Heart right ventricle (tissue), 16 donors: ENCODE measurements at places on chromosomes 11 and 22. TPM values are rescaled to one million over a fixed set of nuclear protein-coding genes. Genes with fewer than 3 reads are reported as not detected.

- peak; percentile 98 for DNase-seq
Observed at GRCh38 chr22:38872172-38872830, at the start of gene CBX6. TSS of gene CBX6 (minus strand) at chr22:38872216. CDS start at chr22:38872190, 26 bp downstream.

The SYT8 gene
- polyA plus RNA-seq = not detected

DNA sequence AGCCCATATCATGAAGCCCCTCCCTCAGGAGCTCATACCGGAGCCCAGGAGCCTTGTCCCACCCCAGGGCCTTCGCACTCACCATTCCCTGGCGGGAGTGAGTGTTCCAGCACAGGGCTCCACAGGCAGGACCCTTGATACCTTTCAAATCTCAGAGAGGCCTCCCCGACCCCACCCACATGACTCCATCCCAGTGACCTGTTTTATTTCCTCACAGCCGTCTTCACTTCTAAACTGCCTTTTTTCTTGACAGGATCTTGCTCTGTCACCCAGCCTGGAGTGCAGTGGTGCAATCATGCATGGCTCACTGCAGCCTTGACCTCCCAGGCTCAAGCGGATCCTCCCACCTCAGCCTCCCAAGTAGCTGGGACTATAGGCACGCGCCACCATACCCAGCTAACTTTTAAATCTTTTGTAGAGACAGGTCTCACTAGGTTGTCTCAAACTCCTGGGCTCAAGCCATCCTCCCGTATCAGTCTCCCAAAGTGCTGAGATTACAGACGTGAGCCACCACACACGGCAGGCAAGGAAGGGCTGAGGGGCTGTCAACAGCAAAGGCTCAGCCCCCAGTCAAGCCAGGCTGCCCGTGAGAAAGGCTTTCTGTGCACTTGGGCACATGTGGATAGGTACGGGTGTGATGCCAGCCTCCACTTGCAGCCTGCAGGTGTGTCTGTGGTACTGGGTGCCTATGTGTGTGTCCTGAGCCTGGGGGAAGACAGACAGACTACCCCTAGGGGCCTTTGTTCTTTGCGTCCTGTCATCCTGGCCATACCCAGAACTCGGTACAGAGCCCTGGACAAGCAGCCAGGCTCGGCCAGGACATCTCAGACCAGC lies 9.3 kb downstream of the RPL3 start:
- DNase-seq = no peak

DNA sequence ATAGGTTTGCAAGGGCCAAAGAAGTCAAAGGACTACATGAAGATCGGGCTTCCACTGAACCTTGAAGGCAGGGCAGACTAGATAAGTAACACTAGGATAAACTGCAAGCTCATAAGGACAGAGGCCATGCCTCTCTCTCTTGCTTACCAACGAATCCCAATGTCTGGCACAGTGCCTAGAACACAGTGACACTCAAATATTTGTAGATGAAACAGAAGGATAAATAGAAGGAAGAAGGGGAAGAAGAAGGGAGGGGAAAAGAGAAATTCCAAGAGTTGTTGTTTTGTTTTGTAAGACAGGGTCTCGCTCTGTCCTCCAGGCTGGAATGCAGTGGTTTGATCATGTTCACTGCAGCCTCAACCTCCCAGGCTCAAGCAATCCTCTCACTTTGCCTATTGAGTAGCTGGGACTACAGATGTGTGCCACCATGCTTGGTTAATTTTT lies 26.9 kb downstream of the SIK3 start:
- DNase-seq = peak; percentile 51

- no peak for DNase-seq
Observed at GRCh38 chr11:76400967-76401366, 19.8 kb downstream of the GVQW3 start.

- DNase-seq = no peak
Observed at GRCh38 chr11:57539342-57539741, 1.9 kb downstream of the SMTNL1 start.

The TMPRSS13 gene
- polyA plus RNA-seq = 0.22 TPM

The CCDC157 gene
- polyA plus RNA-seq = 0.88 TPM

The LDHAL6A gene
- polyA plus RNA-seq = not detected

The DNAJB7 gene
- not detected for polyA plus RNA-seq

GRCh38 chr11:61955422-61956135 lies 5.4 kb downstream of the BEST1 start:
- DNase-seq = no peak

DNA sequence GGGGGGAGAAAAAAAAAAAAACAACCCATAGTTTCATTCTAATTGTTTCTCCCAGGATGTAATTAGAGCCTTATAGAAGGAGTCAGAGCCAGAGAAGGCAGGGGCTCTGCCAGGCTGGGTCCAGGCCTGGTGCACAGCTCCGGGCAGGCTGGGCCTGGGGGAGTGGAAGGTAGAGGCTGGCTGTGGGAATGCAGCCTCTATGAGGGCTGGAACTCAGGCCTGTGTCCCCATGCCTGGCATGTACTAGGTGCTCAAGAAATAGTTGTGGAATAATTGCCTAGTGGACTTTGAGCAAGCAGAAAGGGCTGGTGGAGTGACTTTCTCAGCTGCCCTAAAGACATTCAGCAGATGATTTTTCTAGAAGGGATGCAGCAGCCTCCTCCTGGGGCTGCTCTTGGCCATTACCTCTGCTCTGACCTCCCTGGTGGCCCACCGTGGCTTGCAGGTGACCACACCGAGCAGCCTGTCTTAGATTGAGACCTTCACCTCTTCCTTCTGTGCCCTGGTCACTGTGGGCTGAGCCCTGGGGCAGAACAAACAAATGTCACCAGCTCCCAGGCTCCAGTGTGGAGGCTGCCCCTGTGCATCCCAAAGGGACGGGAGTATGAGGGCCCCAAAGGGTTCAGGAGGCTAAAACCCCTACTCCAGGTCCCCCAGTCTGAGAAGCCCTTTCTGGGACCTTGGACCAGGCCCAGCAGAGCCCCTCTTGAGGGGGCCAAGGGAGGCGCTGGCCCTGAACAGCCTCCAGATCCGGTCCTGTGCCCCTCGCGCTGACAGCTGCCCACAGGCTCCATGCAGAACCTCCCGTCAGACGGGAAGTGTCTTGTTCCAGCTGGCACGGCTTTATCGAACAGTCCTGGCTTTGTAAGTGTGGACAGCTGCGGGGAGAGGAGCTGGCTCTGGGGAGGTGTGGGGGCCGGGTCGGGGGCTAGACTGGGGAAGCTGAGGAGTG lies 18.8 kb downstream of the MYEOV start:
- peak; percentile 74 for DNase-seq

The SYT7 gene
- 17.1 TPM for polyA plus RNA-seq

DNA sequence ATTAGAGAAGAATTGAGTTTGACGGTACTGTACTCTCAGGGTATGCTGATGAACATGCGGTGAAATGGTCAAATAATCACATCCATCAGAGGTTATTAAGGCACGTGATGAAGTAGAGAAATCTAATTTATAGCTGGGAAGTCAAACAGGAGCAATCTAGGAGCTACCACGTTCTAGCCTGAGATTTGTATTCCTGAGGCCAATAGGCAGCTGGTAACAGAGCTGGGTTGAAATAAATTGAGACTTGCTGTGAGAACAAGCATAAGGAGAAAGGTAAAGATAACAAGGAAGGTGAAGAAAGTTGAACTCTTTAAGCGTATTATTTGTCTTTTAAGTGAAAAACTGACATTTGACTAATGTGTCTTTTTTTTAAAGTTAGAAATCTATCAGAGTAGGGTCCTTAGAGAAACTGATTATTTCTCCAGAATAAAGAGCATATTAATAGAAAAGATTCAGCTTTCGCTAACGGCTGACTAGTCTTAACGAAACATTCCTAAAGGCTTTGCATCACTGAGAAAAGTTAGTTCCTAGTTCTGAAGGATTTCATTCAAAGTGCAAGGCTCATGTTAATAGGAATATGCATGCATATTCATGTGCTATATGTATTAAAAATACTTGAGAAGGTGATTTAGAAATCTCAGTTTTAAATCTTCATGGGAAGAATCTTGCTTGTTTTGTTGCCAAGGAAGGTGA lies 5.2 kb upstream of the WEE1 start:
- no peak for DNase-seq

The MS4A14 gene
- polyA plus RNA-seq = 2.6 TPM

DNA sequence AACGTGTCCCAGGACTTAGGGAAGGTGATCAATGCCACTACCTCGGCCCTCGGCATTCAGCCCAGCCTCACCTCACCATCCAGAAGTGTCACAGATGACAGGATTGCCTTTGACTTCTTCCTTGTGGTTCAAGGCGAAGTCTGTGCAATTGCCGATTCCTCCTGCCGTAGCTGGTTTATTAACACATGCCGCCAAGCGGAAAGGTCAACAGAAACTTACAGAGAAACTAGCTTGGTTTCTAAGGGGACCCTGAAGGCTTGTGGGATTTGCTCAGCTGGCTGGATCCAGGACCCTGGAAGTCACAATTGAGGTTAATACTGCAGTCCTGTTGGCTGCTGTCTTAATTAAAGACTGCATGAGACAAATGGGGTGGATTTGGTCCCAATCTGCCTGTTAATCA lies 65.6 kb downstream of the SHANK2 start:
- no peak for DNase-seq

GRCh38 chr11:18408558-18409291 lies 3.4 kb upstream of the LDHC start:
- DNase-seq = no peak

The CTSW gene
- 0.88 TPM for polyA plus RNA-seq

DNA sequence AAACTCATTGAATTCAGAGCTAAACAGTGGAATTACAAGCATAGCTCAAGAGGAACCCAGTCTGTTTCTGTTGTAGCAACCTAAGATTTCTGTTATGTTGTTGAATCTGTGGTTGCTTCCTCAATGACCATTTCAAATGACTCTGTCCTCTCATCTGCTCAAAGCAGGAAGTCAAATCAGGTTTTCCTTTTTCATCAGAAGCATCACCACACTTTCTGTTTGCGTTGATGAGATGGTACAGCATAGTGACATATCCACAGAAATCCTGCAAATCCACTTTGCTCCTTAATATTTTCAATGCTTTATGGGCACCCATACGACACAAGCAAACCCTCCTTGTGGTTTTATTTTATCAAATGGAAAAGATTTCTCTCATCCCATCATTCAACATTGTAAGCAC lies 12.6 kb upstream of the UCP2 start:
- no peak for DNase-seq

The IL10RA gene
- 4.0 TPM for polyA plus RNA-seq

The DDX25 gene
- polyA plus RNA-seq = 0.01 TPM
